Adrenal gland (tissue), 19 donors: ENCODE measurements at places on chromosomes 2 and 18. TPM values are rescaled to one million over a fixed set of nuclear protein-coding genes. Genes with fewer than 3 reads are reported as not detected.

DNA sequence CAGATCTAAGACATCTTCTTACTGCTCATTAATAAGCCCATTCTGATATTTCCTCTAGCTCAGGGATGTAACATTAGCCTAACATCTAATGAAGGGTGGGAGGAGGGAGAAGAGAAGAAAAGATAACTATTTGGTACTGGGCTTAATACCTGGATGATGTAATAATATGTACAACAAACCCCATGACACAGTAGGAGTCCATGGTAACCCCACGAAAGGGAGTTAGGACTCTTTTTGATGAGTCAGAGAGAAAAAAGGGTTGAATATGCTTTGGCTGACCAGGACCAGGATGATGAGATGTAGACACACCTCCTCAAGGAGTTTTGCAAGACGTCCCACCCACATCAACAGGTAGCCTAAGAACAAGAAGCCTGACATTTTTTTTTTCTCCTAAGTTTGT, 34.4 kb upstream of the DLX2 start:
- no peaks in the 10 kb centered on the region for H3K27me3 ChIP-seq
- H3K4me1 ChIP-seq, result no peaks in the 10 kb centered on the region
- no peak overlapping the region for H3K27ac ChIP-seq
- no peak for DNase-seq
- H3K36me3 ChIP-seq, result no peaks in the 10 kb centered on the region
- H3K4me3 ChIP-seq, result no peak overlapping the region

DNA sequence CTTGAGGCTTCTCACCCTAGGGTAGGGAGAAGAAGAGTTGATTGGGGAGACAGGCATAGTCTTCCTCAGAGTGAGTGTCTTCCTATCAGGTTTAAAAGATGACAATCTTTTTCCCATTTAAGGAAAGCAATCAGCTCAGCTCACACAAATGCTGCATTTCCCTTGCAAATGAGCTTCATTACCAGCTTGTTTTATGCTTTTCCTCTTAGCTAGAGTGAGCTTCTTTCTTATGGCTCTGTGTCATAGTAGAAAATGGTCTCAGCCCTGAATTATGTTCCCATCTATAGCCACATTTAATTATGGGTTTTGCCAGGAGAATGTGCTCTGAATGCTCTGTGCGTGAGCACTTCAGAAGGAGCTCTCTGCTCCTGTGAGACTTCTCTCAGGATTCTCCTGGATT, 112.8 kb upstream of the NCK2 start:
- no peak for DNase-seq
- H3K4me1 ChIP-seq, result no peaks in the 10 kb centered on the region
- H3K27me3 ChIP-seq, result no peaks in the 10 kb centered on the region

GRCh38 chr2:179104736-179105135, 54.8 kb upstream of the CCDC141 start:
- H3K27ac ChIP-seq, result no peak overlapping the region
- H3K27me3 ChIP-seq, result no peaks in the 10 kb centered on the region
- peaks cover 19% of the 10 kb centered on the region for H3K4me1 ChIP-seq
- H3K4me3 ChIP-seq, result no peak overlapping the region

DNA sequence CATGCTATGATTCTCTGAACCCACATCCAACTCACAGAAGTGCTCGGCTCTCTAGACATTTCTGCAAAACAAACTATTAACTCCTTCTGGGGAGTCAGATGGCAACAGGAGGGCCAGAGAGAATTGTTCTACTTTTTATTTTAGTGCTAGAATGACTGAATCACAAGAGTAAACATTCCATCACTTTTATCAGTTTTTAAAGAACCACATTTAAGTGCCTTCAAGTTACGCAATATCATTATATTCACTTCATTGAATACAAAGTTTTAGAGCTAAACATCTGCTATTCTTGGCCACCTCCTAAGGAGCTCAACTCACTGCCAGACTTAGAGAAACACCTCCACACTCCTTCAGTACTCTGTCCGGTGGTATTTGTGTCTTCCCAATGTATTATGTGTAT, 22.4 kb downstream of the B4GALT6 start:
- no peaks in the 10 kb centered on the region for H3K27me3 ChIP-seq
- H3K27ac ChIP-seq, result no peak overlapping the region
- H3K4me3 ChIP-seq, result no peak overlapping the region
- H3K4me1 ChIP-seq, result no peaks in the 10 kb centered on the region
- DNase-seq, result no peak
- H3K36me3 ChIP-seq, result no peaks in the 10 kb centered on the region

The TUBA3E gene
- not detected for total RNA-seq
